ENCODE measurements at places on chromosomes 3 and 15.

GRCh38 chr15:70319466-70319865 lies 221.7 kb upstream of the TLE3 start:
- DNase-seq: no peak

DNA sequence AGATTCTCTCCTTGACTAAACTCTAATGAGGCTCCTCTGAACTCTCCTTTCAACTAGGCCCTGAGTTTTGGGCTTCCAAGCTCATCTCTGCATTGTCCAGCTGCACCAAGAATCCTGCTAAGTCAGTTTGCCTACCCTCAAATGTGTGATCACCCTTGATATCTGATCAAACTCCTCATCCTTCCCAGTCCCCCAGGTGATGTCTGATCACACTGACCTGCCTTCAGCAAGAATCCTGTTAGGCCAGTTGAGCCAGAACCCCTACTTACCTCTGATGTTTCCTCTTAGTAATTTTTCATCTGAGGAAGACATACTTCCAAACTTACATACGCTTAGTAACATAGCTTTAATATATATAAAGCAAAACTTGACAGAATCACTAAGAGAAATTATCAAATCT lies 28.8 kb downstream of the SUMF1 start:
- DNase-seq: no peak

- no peak for DNase-seq
Observed at GRCh38 chr15:41546851-41547786, 3.1 kb upstream of the RPAP1 start.

DNA sequence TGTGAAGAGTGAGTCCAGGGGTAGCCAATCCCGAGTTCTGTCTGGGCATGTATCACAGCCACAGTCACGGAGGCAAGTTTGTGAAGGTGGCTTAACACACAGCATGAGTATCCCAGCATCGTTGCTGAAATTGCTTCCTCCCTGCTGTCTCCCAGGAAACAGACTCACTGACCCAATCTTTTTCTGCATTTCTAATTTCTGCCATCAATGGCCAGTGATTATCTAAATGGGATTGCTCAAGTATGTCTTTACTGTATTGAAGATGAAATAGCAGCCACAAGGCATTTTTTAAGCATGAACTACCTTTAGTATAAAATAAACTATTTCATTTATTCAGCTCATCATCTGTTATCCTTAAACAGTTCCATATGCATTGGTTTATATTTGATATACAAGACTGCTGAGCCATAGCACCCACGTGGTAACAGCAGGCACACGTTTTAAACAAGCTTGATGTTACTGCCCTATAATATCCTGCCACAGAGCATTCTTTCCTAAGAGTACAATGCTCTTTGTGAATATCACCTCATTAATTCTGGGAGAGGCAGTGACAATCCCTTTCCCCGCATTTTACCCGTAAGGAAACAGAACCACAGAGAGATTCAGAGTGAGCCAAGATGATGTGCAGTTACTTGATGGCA lies 276.6 kb upstream of the THBS1 start:
- DNase-seq: no peak

DNA sequence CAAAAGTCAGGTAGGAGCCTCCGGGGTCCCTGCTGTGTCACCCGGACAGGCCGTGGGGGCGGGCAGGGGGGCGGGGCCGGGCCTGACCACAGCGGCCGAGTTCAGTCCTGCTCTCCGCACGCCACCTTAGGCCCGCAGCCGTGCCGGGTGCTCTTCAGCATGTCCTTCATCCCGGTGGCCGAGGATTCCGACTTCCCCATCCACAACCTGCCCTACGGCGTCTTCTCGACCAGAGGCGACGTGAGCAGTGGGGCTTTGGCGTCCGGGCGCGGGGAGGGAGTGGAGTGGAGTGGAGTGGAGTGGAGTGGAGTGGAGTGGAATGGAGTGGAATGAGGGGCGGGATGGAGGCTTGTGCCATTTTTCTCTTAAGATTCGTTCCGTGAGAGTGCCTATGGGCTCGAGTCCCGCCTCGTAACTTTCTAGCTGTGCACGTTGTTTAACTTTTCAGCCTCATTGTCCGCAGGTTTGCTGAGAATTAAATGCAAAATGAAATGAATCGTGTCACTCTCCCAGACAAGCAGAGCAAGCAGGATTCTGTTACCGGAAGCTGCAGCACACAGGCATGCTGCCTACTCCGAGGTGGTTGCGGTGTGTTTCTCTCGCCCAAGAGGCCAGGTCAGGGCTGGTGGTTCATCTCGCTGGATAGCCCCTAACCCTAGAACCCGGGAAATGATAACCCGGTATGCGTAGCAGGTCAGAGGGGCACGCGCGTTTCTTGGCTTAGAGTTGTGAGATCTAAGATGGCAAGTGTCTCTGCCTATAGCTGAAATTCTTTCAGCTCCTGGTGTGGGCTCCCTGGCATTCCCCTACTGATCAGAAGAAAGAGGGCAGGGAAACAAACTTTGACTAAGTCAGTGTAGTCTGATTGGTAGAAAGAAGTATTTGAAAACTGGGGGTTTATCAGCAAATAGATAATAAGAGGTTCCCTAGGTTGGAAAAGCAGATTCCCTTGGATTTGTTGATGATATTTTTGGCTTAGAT lies at the start of gene FAH:
TSS of gene FAH (plus strand) at position 104 of the 981 bp plus-strand sequence. CDS start at position 160, 56 bp downstream.
- DNase-seq: no peak

DNA sequence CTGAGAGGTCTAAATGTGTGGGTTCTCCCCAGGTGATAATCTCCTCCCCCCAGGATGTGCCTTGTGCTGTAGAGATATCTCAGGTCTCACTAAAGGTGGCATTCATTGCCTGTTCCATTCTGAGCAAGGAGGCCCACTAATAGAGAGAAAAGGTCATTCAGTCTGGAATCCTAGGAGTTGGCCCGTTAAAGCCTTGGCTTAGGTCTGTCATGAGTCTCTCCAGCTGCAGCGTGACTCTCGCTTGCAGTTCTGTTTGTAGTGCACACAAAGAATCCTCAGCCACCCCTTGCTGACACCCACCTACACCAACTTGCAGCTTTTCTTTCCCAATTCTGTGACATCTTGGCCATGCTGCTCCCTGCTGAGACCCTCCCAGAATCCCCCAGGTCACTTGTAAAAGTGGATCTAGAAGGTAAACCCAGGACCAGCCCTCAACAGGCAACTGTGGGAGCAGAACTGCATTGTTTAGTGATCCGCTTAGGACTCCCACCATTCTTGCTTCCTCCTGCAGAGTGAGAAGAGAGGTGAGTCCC lies 17.7 kb downstream of the MAGEF1 start:
- DNase-seq: no peak

GRCh38 chr15:52095597-52096262 lies 16.8 kb downstream of the BCL2L10 start:
- no peak for DNase-seq

- DNase-seq: no peak
Observed at GRCh38 chr3:143935678-143936077, 35.9 kb upstream of the DIPK2A start.

- no peak for DNase-seq
Observed at GRCh38 chr3:169400874-169401273, 262.6 kb downstream of the MECOM start.
